Endothelial cell of umbilical vein (primary cell): ENCODE measurements at places on chromosomes 2 and 18. TPM values are rescaled to one million over a fixed set of nuclear protein-coding genes. Genes with fewer than 3 reads are reported as not detected.

Gene PXDN
- polyA plus RNA-seq = 231 and 246 TPM in 2 replicates

Gene HEATR5B
- 14.0 and 16.1 TPM in 2 replicates for polyA plus RNA-seq

Gene ARMC9
- 13.7 and 16.4 TPM in 2 replicates for polyA plus RNA-seq

Gene EVA1A
- polyA plus RNA-seq = 42.5 and 52.6 TPM in 2 replicates

Gene MAPK4
- polyA plus RNA-seq = not detected in 2 replicates

Gene TMEM200C
- not detected in 2 replicates for polyA plus RNA-seq

Gene STAT1
- polyA plus RNA-seq = 56.1 and 64.2 TPM in 2 replicates

Gene KCNK3
- 0.03 TPM in 1 of 2 replicates, not detected in the other for polyA plus RNA-seq
